ENCODE measurements at places on chromosomes 16 and 17.

- DNase-seq, result no peak
Observed at GRCh38 chr17:76391200-76391715, 6.8 kb downstream of the SPHK1 start.

DNA sequence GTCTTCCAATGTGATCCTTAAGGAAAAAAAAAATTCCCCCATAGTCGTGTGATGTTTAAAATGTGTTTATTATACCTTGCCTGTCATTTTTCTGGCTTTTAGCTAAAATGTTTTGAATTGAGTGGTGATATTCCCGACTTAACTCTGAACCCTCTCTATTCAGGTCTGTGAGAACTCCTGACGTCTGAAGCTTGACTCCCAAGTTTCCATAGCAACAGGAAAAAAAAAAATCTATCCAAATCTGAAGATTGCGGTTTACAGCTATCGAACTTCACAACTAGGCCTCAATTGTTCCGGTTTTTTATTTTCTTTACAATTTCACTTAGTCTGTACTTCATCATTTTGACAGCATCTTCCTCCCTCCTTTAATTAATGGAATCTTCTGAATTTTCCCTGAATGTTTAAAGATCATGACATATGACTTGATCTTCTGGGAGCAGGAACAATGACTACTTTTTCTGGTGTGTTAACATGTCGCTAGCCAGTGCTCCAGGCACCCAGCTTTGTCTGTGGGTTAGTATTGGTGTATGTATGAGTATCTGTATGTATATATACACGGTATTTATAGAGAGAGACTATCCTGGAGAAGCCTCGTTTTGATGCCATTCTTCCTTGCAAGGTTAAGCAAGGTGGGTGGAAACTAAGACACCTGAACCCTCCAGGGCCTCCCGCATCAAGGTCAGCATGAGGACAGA is 12.8 kb upstream of the HSBP1 start:
- DNase-seq, result no peak

DNA sequence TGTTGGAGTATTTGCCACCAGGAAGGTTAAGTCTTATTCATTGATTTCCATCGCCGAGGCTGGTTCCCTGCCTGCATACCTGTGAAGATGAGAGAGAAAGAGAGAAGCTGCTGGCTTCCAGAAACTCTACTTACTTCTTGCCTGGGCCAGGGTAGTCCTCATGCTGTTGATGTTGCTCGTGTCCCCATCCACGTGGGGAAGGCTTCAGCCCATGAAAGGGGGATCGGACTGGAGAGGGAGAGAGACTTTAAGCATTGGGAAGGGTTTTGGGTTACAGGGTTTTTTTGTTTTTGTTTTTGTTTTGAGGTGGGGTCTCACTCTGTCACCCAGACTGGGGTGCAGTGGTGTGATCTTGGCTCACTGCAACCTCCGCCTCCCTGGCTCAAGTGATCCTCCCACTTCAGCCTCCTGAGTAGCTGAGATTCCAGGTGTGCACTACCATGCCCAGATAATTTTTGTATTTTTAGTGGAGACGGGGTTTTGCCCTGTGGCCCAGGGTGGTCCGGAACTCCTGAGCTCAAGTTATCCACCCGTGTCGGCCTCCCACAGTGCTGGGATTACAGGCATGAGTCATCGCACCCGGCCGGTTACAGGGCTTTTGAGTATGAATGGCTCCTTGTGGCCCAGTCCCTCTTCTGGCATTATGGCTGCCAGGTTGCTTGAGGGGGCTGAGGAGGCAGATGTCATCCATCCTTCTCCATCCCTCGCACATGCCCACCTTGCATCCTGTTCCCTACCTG is 26.6 kb downstream of the ITGB3 start:
- DNase-seq, result peak; percentile 48

DNA sequence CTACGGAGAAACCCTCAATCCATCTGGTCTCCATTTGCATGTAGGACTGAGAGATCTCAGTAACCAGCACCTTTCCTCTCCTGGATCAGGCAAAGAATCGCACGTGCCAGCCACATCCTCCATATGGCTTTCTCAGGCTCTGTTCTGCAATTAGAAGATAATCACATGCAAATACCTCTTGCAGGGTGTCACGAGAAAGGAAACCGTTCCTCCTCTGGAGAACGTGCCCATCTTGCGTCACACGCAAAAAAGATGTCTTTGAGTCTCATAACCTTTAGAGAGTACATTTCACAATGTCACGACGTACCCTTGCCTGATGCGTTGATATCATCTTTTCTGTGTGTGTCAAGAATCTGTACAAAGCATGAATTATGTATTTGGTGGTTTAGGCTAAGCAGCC is 36.2 kb upstream of the DNAH17 start:
- DNase-seq, result no peak

DNA sequence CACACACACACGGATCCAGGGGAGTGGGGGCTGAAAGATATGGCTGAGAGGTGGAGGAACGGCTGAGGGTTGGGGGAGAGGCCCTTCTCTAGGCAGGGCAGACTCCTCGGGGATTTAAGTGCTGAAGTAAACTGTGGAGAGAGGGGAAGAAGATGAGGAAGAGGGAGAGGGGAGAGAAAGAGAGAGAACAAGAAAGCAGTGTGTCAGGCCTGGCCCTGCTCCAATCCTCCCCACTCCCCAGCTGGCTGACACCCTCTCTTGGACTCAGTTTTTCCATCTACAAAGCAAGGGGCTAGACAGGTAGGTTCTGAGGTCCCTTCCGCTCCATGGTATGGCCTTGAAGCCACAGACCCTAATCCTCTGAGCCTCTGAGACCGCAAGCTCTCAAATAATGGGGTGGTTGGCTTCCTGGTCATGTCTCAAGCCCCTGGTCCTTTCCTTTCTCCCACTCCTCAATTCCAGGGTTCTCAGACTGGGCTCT is 2.0 kb downstream of the VAMP2 start:
- no peak for DNase-seq

DNA sequence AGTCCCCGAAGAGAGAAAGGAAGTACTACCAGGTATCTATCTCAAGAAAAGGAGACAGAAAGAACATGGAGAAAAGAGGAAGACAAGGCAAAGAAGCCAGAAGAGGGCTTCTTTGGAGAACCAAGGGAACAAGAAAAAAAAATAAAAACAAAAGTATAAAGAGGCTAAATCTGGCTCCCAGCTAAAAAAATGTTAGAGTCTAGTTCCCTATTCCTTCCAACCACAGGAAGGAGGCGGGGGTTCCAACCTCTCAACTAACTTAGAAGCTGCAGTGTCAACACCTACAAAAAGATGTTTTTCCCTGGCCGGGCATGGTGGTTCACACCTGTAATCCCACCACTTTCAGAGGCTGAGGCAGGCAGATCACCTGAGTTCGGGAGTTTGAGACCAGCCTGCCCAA is 13.4 kb downstream of the UTP6 start:
- DNase-seq, result no peak

DNA sequence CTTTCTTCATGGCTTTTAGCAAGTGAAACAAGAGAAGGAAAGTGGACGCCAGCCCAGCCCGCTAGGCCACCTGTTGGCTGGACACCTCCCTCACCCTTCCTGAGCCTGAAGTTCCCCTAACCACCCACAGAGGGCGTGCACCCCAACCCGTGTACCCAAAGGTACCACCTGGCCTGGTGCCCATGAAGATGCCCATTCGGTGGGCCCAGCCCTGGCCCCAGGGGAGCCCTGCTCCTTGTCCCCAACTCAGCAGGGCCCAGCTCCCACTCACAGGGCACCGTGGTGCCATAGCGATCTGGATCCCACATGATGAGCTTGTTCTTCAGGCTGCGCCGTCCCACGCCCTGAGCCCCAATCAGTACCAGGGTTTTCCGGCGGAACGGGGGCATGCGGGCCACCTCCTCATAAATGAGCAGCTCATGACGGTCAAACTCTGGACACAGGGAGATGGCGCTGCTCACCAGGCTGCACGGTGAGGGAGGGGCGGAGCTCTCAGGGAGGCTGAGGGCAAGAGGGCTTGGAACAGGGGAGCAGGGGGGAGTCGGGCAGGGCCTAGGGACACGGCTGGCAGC is 26.8 kb downstream of the MPP2 start:
- no peak for DNase-seq

GRCh38 chr17:7019839-7020519 is 2.9 kb upstream of the BCL6B start:
- DNase-seq, result peak; percentile 23

GRCh38 chr17:50517504-50518383 is 9.5 kb downstream of the MYCBPAP start:
- DNase-seq, result no peak

DNA sequence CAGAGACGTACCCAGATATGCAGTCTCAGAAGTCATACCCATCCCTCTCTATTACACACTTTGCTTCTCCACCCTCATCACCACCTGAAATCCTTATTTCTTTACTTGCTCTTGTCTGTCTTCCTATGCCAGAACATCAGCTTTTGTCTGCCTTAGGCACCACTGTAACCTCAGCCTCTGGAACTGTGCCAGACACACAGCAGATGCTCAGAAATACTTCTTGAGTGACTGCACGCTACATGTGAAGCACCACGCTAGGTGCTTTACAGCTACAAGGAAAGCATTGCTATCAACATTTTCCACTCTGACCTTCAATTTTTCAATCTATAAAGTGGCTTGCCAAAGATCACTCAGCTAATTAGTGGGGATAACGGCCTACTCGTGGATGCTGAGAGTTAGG is 226.8 kb downstream of the CHD9NB start:
- no peak for DNase-seq

GRCh38 chr17:69326377-69327059 is 415 bp downstream of the ABCA5 start:
- DNase-seq, result peak; percentile 26

DNA sequence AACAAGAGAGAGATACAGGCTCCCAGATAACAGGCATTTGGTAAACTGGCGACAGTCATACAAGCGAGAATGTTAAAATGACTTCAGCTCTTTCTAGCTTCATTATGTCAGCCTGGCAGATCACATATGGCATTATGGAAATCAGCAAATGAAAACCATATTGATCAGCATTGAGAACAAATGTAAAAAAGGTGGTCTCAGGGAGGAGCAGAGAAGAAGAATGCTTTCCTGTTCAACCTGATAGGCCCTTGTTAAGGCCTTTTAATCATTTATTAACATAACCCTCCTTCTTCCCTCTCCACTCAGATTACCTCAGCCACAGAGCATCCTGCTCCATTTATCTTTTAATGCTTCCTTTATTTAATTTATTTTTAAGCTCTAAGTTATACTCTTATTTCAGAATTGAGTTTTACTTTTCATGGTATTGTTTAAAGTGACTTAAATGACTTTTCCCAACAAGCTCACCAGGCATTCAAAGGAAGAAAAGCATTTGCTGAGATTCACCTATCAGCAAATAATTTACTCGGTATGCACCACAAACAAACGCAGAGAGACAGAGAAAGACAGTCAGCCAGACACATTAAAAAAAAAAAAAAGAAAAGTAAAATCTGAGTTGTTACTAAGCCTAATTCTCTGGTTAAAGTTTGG is 243.9 kb upstream of the TBX2 start:
- no peak for DNase-seq

DNA sequence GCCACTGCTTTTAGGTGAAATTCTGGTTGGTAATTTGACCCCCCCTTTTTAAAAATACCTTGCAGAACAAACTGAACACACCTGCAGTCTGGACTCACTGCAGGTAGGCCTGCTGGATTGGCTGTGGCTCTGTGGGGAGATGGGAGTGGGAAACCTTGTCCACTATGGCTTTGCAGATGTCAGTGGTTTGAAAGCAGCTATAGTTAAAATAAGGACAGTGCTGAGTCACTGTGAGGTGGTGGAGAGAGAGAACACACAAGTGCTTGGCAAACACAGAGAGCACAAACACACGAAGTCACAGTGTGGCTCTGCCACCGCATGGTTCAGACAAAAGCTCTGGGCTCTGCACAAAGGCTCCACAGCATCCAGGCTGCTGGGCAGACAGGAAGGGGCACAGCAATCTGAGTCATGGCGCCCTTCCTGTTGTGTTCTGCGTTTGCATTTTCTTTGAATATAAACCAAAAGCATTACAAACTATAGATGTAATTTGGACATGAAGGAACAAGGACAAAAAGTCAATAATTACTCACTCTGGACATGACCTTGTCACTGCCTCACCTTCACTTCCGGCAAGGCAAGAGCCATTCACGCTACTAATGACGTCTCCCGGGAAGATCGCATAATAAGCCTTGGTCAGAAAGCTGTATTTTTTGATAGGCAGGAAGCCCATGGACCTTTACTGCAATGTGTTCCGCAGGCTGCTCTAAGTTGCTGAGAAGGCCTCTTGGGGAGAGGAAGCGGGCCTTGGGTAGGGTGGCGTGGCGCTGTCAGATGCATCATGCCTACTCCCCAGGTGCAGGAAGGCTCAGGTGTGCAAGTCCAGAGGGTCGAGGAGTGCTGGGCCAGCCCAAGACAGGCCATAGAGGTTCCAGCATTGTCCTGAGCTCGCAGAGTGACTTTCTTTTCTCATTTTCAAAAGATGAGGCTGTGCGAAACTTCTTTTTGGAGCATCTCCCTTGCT is 60.1 kb upstream of the MED9 start:
- peak; percentile 87 for DNase-seq

DNA sequence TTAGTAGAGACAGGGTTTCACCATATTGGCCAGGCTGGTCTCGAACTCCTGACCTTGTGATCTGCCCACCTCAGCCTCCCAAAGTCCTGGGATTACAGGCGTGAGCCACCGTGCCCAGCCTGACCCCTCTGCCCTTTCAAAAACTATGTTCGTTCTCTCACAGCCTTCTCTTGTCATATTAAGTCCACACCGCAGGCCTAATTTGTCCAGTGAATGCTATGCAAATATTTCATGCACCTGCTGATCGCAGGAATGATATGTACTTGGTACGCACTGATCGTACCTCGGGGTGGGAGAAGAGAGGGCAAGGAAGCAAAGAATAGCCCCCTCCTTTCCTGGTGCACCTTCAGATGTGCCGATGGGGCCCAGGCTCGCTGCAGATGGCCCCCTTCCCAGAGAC is 3.0 kb upstream of the BIRC5 start:
- DNase-seq, result no peak

- DNase-seq, result peak; percentile 5
Observed at GRCh38 chr16:27690608-27691007, 140.7 kb downstream of the KATNIP start.

GRCh38 chr16:13376174-13376573 is 474.8 kb downstream of the SHISA9 start:
- no peak for DNase-seq

GRCh38 chr17:77863814-77864161 is 94.7 kb upstream of the TNRC6C start:
- DNase-seq, result no peak

DNA sequence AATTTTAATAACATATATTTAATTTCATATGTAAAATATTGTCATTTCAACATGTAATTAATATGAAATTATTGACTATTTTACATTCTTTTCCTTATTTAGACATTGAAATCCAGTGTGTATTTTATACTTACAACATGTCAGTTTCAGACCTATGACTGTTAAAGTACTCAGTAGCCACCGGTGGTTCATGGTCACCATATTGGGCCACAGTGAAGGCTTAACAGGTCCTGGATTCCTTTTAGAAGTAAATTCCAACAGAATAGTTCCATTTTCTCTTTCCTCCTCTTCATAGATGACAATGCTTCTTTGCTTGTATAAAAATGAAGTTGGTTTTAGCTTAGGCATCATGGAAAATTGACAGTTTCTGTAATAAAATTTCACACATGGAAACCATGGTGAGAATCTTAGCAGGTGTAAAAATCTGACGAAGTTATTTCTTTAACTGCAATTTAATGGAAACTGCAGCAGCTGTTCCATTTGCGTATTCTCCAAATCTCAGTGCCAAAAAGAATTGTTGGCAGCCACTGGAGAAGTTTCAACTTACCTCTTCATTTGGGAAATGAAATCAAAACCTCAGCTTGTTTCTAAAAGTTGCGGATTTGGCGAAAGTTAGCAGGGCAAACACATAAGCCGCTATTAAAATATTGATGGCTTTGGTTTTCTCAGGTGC is 231.1 kb downstream of the CDH13 start:
- no peak for DNase-seq

GRCh38 chr17:82320956-82321927 is 3.8 kb upstream of the CD7 start:
- DNase-seq, result no peak

GRCh38 chr16:87602821-87603683 is 744 bp downstream of the JPH3 start:
- DNase-seq, result no peak
